ENCODE measurements at places on chromosomes 2 and 18. TPM values are rescaled to one million over a fixed set of nuclear protein-coding genes. Genes with fewer than 3 reads are reported as not detected.

Gene MTIF2
- polyA plus RNA-seq: 9.3 TPM

Gene UBR3
- polyA plus RNA-seq: 3.8 TPM

Gene OR6B2
- not detected for polyA plus RNA-seq

Gene CCL20
- polyA plus RNA-seq: 0.16 TPM

Gene L3MBTL4
- polyA plus RNA-seq: not detected

Gene LCT
- polyA plus RNA-seq: 0.03 TPM

Gene IL1R1
- polyA plus RNA-seq: 5.4 TPM

Gene UGT1A3
- polyA plus RNA-seq: not detected

Gene SLC30A3
- polyA plus RNA-seq: 79.9 TPM

Gene TBR1
- 0.14 TPM for polyA plus RNA-seq

Gene SERPINB11
- polyA plus RNA-seq: not detected

Gene LYPD1
- 121 TPM for polyA plus RNA-seq

Gene SCYGR4
- not detected for polyA plus RNA-seq

Gene DBI
- polyA plus RNA-seq: 190 TPM

Gene ST8SIA5
- polyA plus RNA-seq: 0.10 TPM

Gene RGPD3
- 0.02 TPM for polyA plus RNA-seq

Gene MYCN
- polyA plus RNA-seq: 0.47 TPM

Gene FAM110C
- not detected for polyA plus RNA-seq

Gene LIMS3
- polyA plus RNA-seq: 13.5 TPM

Gene KLHL29
- polyA plus RNA-seq: 4.6 TPM

Gene KCNJ3
- not detected for polyA plus RNA-seq

Gene TCF4
- polyA plus RNA-seq: 183 TPM

Gene NOL4
- not detected for polyA plus RNA-seq

Gene ZSCAN30
- 5.9 TPM for polyA plus RNA-seq

Gene TEX44
- polyA plus RNA-seq: not detected

Gene ERFE
- polyA plus RNA-seq: 0.48 TPM

Gene ZDBF2
- polyA plus RNA-seq: 0.99 TPM

Gene HOXD12
- not detected for polyA plus RNA-seq

Gene HOXD1
- polyA plus RNA-seq: 6.6 TPM

Gene RGPD4
- polyA plus RNA-seq: not detected

Gene NFATC1
- 13.6 TPM for polyA plus RNA-seq

Gene ATL2
- 14.9 TPM for polyA plus RNA-seq

Gene MC2R
- polyA plus RNA-seq: not detected

Gene SIX2
- 0.45 TPM for polyA plus RNA-seq

Data from endothelial cell of umbilical vein (primary cell).